ENCODE measurements at places on chromosomes 3 and 15.

- DNase-seq: no peak
These were observed 55.0 kb downstream of the CFAP20DC start for GRCh38 chr3:58994746-58995330.

GRCh38 chr3:120615847-120616609, 19.9 kb downstream of the NDUFB4 start:
- no peak for DNase-seq

- no peak for DNase-seq
These were observed 1350.9 kb downstream of the OTOL1 start for GRCh38 chr3:162847511-162847910.

DNA sequence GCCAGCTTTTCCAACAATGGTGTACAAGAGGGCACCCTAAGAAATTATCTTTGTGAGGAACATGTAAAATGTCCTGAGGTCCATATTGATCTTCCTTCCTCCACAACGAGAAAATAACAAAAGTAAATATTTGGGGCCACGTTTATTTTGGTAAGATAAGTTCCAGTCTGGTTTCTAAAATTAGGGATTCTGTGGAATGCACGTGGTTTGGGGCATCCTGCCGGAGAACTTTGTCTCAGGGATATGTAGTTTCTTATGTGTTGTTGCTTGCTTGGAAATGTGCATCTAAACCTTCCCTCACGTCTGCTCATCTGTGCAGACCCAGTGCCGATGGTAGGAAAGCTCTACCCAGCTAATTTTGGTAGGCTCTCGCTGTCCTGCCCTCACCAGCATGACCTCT, 62.8 kb downstream of the CTDSPL start:
- no peak for DNase-seq

DNA sequence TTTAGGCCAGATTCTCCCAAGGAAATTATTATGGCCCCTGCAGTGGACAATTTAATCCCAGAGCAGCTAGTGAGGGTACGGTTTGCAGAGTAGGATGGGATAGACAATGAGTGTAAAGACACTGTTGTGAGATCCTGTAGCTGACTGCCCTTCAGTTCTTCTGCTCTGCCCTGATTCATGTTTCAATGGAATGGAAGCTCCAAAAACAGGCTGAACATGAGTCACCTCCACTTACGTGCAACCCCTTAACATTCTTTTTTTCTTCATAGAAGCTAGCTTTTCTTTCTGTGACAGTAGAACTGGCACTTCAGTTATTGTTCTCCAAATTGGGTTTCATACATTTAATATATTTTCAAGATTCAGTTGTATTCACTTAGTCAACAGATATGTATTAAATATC, 32.1 kb downstream of the CLDN18 start:
- DNase-seq: no peak

GRCh38 chr15:28986108-28986507, 100.3 kb downstream of the APBA2 start:
- DNase-seq: no peak

GRCh38 chr3:102471491-102471890, 36.7 kb downstream of the ZPLD1 start:
- DNase-seq: no peak

GRCh38 chr3:18030371-18030870, 288.0 kb upstream of the TBC1D5 start:
- DNase-seq: no peak

DNA sequence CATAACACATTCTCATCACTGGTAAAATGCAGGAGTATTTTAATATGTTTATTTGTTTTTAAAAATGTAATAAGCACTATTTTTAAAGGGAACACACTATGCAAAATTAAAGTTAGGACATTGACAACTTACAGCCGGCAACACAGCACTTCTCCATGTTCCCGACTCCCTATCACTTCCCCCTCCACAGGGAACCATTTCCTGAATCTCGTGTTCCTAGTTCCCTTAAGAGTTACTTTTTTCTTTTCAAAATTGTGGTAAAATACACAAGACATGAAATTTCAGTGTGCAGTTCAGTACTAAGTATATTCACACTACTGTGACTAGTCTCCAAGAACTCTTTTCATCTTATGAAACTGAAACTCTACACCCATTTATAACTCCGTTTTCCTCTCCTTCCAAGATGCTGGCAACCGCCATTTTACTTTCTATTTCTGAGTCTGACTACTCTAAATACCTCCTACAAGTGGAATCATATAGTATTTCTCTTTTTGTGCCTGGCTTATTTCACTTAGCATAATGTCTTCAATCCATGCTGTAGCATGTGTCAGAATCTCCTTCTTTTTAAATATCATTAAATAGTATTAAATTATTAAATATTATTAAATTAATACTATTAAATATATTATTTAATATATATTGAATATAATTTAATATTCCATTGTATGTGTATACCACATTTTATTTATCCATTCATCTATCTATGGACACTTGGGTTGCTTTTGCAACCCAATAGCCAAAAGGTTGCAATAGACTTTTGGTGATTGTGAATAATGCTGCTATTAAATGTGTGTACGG, 25.9 kb upstream of the UBE2Q2 start:
- no peak for DNase-seq

- no peak for DNase-seq
These were observed 270.2 kb upstream of the THBS1 start for GRCh38 chr15:39310633-39311032.

- no peak for DNase-seq
These were observed 57.6 kb downstream of the RAB11A start for GRCh38 chr15:65926899-65927298.

DNA sequence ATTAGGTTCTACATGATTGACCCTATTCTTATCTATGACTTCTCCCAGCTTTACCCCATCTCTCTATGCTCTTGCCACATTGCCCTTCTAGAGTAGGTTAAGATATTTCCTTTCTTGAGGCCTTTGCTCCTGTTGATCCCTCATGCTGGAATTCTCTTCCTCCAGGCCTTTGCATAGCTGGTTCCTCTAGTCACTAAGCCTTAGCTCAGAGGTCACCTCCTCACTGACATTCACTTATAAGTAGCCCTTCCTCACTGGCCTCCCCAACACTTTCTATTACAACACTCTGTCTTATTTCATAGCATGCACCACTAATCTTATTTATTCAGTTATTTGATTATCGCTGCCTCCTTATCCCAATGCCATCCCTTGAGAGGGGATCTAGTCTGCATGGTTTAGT, 228.4 kb upstream of the COL8A1 start:
- DNase-seq: no peak

GRCh38 chr3:179005213-179005612, 66.4 kb downstream of the ZMAT3 start:
- no peak for DNase-seq

GRCh38 chr15:82186719-82187406, 75.7 kb downstream of the EFL1 start:
- DNase-seq: no peak

GRCh38 chr3:58565621-58566397, 11.4 kb downstream of the FAM107A start:
- DNase-seq: no peak
